ENCODE measurements at places on chromosomes 7 and 10.

- no peak for DNase-seq
Measured at GRCh38 chr7:47332681-47333553, 249.0 kb downstream of the TNS3 start.

GRCh38 chr10:80075781-80076180, 2.7 kb upstream of the TMEM254 start:
- DNase-seq = peak; percentile 68

DNA sequence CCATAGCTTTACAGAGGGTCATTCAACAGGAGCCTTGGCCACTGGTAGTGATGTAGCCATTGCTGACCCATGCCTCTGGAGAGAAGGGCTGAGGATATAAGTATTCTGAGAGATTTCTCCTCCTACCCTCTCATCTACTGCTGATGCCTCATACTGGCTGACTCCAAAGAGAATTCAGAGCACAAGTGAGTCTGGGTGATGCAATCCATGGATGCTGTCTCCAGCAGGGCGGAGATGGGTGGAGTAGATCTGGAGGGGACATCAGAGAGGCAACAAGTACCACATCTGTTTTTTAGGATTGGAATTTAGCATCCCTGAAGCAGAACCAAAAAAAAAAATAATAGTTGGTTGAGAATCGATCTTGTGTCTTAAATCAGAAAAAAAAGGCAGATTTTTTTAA, 705.7 kb upstream of the CELF2 start:
- no peak for DNase-seq

- no peak for DNase-seq
Measured at GRCh38 chr10:70341016-70341415, 41.4 kb downstream of the LRRC20 start.

DNA sequence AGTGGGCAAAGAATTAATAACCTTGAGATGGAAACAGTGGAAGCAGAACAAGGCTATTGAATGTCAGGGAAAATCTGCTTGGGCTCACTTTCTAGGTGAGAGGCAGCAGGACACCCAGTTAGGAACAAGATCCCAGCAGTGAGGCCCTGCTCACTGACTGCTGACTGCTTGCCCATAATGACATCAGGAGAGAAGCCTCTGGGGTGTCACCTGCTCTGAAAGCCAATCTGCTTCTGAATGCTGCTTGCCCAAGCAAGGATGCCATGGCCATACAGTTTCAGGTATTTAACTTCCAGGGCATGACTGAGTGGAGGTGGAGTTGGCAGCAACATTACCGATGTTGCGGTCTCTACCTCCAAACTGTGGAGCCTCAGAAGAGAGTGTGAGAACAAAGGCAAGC, 11.7 kb upstream of the WAPL start:
- DNase-seq = no peak

Data from HT1080 (cell line).